Smooth muscle cell of bladder (primary cell): ENCODE measurements at places on chromosomes 2 and 18. TPM values are rescaled to one million over a fixed set of nuclear protein-coding genes. Genes with fewer than 3 reads are reported as not detected.

TMEFF2 gene
- total RNA-seq = 3.0 TPM in 2 replicates

PRKAG3 gene
- total RNA-seq = not detected in 2 replicates

CHPF gene
- 74.4 and 134 TPM in 2 replicates for total RNA-seq

DSEL gene
- 43.2 and 60.6 TPM in 2 replicates for total RNA-seq

ATP6V1B1 gene
- total RNA-seq = 0.18 and 0.71 TPM in 2 replicates

NCOA1 gene
- 11.9 and 12.6 TPM in 2 replicates for total RNA-seq

NT5DC4 gene
- not detected in 2 replicates for total RNA-seq

SDC1 gene
- 16.8 and 30.7 TPM in 2 replicates for total RNA-seq

RAB6C gene
- not detected in 2 replicates for total RNA-seq

CFAP221 gene
- not detected in 2 replicates for total RNA-seq

CNDP1 gene
- not detected in 2 replicates for total RNA-seq

TRPM8 gene
- under 0.01 TPM in 1 of 2 replicates, not detected in the other for total RNA-seq

GRHL1 gene
- 0.37 and 0.57 TPM in 2 replicates for total RNA-seq

CDH20 gene
- total RNA-seq = under 0.01 and 0.18 TPM in 2 replicates

ZSWIM2 gene
- under 0.01 and 0.09 TPM in 2 replicates for total RNA-seq

KCNE4 gene
- total RNA-seq = 27.2 and 43.9 TPM in 2 replicates

EPG5 gene
- 18.3 and 28.3 TPM in 2 replicates for total RNA-seq

MAP3K20 gene
- 66.4 and 93.6 TPM in 2 replicates for total RNA-seq

ST3GAL5 gene
- 21.4 and 30.2 TPM in 2 replicates for total RNA-seq

RESP18 gene
- not detected in 2 replicates for total RNA-seq

SCN9A gene
- 7.8 and 11.6 TPM in 2 replicates for total RNA-seq

CXCR4 gene
- total RNA-seq = 0.92 TPM in 1 of 2 replicates, not detected in the other

SERPINB3 gene
- 0.28 TPM in 1 of 2 replicates, not detected in the other for total RNA-seq

BMPR2 gene
- 11.4 and 15.0 TPM in 2 replicates for total RNA-seq

SLC8A1 gene
- total RNA-seq = 13.1 and 19.8 TPM in 2 replicates

MEP1B gene
- total RNA-seq = not detected in 2 replicates

UGT1A5 gene
- not detected in 2 replicates for total RNA-seq

ARL4C gene
- 7.8 and 17.5 TPM in 2 replicates for total RNA-seq

PLCL1 gene
- 1.1 and 2.2 TPM in 2 replicates for total RNA-seq

SELENOI gene
- total RNA-seq = 13.7 and 15.1 TPM in 2 replicates

C2orf72 gene
- total RNA-seq = under 0.01 and 0.83 TPM in 2 replicates

HOXD8 gene
- 1.1 and 1.6 TPM in 2 replicates for total RNA-seq

CAPN13 gene
- not detected in 2 replicates for total RNA-seq

GATA6 gene
- 18.5 and 28.6 TPM in 2 replicates for total RNA-seq

THSD7B gene
- total RNA-seq = 0.09 TPM in 1 of 2 replicates, not detected in the other

POTEC gene
- under 0.01 TPM in 1 of 2 replicates, not detected in the other for total RNA-seq

CD8B2 gene
- not detected in 2 replicates for total RNA-seq

AFF3 gene
- total RNA-seq = 0.28 and 0.71 TPM in 2 replicates

RGPD3 gene
- total RNA-seq = 0.09 and 0.14 TPM in 2 replicates

QPCT gene
- 4.0 and 9.5 TPM in 2 replicates for total RNA-seq

DNAJC5G gene
- total RNA-seq = not detected in 2 replicates

YPEL5 gene
- 94.2 and 127 TPM in 2 replicates for total RNA-seq

ZNF519 gene
- 1.7 and 2.1 TPM in 2 replicates for total RNA-seq

KCNG3 gene
- total RNA-seq = under 0.01 TPM in 1 of 2 replicates, not detected in the other

SLC9A4 gene
- total RNA-seq = under 0.01 TPM in 1 of 2 replicates, not detected in the other

IHH gene
- total RNA-seq = not detected in 2 replicates

STPG4 gene
- 0.28 and 0.37 TPM in 2 replicates for total RNA-seq
